ENCODE measurements at places on chromosomes 6 and 20.

DNA sequence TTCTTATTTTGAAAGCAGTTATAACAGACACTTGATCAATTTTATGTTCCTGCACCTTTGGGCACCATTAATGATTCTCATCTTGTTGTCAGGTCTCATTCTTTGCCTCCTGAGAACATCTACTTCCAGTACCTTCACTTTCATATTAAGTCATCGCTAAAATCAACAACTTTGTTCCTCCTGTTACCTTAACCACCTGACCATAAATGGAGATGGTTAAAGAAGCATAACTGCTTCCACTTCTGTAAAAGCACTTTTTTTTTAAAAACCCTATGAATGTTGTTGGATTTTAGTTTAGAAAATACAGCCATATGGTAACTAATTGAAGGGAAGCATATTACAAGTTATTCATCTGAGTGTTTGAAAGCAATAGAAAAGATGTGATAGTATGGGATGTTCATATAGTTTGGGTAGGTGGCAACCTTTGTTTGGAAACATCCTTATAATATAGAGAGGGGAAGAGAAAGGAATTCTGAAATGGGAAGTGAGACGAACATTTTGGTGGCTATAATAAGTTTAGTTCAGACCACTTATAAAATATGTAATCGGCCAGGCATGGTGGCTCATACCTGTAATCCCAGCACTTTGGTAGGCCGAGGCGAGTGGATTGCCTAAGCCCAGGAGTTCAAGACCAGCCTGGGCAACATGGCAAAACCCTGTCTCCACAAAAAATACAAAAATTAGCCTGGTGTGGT lies 53.9 kb downstream of the AFG1L start:
- DNase-seq = no peak

- DNase-seq = peak; percentile 52
Measured at GRCh38 chr20:34536798-34537394, 20.7 kb downstream of the DYNLRB1 start.

DNA sequence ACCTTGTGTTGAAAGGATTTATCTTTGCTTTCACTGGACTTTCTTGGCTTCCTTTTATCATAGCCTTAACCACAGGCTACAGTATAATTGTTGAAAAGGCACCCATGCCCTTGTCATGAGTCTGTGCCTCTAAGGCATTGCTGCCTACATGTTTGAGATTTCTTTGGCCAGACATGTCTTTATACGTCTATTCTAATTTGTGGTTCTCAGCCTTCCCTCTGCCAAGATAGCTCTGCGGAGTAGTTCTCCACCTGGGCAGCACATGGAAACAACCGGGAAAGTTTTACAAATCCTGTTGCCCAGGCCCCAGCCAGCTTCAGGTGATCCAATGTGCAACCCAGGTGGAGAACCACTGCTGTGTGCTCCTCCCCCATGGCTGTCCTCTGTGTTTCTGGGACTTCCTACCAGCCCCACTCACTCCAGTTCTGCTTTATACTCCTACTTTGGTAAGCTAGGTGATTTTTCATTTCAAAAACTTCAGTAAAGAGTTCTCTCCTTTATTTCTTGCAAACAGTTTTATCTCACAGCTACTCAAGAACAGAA lies 159.6 kb upstream of the MYLIP start:
- no peak for DNase-seq

GRCh38 chr20:58329711-58330110 lies 20.2 kb downstream of the RAB22A start:
- DNase-seq = no peak

- DNase-seq = peak; percentile 71
Measured at GRCh38 chr6:38871741-38872568, 156.8 kb downstream of the DNAH8 start.

DNA sequence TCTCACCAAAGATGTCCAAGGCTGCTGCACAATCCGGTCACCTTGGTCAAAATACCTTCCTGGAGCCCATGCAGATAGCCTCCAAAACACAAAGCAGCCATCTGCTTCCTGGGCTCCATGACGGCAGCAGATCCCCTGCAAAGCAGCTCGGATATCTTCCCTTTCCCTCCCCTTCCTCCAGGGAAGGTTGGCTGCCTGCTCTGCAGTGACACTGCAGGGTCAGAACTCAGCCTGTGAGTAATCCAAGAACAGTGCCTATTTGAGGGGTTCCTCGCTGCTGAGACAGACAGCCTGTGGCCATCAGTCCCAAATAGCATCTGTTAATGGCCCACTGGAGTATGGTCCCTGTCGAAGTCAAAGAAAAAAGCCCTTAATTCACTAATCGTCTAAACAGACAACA lies 270.8 kb downstream of the PREX1 start:
- no peak for DNase-seq

DNA sequence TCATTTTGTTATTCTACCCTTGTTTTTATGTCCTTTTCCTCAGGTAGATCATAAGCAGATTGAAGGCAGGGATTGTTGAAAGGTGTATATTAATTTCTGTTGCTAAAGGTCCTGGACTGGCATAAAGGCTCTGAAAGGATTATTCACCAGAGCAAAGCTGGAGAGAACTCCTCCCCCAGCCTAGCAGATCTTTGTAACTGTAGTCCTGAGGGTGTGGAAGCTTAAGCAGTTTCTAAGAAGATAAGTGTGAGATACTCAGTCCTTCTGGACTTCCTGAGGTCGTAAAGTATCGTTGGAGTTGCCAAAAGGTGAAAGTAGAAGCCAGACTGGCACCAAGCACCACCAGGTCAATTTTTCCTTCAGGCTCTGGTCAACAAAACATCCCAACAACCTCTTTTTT lies 24.2 kb downstream of the CGA start:
- DNase-seq = no peak

DNA sequence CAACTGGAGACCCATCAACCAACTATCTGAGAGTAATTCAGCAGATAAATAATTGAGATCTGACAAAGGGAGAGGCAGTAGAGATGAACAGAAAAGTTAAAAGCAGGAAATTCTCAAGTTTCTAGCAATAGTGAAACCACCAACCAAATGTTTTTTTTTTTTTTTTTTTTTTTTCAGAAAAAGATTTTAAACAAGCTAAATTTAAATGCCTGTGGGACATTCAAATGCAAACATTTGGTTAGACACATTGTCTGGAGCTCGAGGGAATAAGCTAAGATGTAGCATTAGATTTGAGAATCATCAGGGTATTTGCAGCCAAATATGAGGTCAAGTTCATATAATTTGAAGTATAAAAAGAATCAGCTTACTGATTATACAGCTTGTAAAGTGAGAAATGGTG lies 16.4 kb downstream of the RANBP9 start:
- DNase-seq = no peak

- no peak for DNase-seq
Measured at GRCh38 chr20:37986873-37987601, 46.2 kb downstream of the TTI1 start.

DNA sequence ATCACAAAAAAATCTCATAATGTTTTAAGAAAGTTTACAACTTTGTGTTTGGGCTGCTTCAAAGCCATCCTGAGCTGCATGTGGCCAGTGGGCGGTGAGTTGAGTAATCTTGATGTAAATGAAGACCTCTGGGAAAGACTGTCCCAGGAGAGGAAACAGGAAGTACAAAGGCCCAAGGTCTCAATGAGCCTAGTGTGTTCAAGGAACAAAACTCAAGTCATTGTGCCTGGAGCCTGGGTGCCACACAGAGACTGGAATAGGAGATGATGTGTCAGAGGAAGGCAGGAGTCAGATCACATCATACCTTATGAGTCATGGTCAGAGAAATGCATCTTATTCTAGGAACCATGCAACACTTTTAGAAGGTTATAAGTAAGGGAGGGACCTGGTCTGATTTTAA lies 51.5 kb downstream of the COL19A1 start:
- DNase-seq = no peak

GRCh38 chr6:163423696-163424095 lies 9.2 kb downstream of the QKI start:
- DNase-seq = no peak

DNA sequence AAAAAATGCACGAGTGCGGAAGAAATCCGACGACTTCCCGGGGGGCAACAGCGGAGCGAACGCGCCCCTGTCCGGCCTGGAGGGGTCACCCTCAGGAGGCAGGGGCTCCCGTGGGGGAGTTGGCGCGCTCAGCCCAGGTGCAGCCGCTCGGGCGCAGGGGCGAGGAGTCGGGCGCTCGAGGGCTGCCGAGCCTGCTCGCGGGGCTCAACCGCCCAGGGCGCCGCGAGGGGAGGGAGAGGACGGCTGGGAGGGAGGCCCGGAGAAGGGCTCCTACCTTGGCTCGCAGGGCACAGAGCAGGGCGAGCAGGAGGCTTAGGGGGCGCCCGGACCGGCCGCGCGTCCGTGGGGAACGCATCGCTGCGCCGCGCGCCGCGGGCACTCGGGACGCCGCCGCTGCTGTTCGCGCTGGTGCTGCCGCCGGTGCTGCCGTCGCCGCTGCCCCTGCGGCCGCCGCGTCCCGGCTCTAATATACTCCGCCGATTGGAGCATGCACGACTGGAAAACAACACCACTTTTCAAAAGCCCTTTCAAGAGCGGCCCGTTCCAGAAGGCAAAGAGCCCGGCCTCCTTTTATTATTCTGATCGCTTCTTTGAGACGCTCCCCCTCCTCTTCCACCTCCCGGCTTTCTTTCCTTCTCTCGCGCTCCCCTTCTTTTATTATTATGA lies 490 bp downstream of the JAG1 start:
- no peak for DNase-seq

DNA sequence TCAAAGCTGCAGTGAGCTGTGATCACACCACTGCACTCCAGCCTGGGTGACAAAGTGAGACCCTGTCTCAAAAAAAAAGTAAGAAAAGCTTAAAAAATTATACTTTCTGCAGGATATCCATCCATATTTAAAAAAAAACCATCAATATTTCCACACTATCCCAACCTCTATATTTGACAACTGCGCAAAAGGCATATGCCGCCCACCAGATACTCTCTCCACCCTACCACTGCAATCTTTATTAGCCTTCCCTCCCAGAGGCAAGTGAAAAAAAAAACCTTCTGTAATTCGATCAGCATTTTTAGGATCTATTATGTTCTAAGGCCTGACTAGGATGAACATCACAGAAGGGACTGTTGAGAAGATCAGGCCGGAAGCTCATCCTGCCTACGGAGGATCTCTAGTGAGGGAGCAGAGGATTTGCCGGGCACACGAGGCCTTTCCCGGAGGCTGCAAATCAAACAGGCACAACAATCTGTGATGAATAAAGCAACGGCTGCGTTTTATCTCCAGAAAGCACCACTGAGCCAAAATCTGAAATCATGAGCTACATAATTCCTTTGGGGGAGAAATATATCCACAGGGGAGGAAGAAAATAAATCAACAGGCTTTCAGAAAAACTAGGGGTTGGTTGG lies 65.9 kb downstream of the GFOD1 start:
- DNase-seq = no peak

DNA sequence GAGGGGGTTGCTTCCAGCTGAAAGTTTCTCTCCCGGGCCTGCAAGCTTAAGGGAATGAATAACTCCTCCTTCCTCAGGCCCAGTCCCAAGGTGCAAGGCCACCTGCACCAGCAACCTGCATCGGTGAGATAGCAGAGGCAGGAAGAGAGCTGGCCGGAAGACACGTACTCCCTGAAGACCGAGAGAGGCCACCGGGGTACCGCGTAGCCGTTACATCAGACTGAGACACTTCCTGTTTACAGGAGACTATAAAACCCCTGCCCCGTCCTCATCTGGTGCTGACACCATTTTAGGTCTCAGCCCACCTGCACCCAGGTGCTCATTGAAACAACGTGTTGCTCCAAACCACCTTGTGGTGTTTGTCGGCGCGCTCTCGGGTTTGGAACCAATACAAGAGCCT lies 60.5 kb upstream of the PRND start:
- peak; percentile 10 for DNase-seq

GRCh38 chr6:168238159-168238909 lies 81.2 kb downstream of the DACT2 start:
- DNase-seq = no peak

All from stimulated activated CD4-positive, alpha-beta T cell treated with anti-CD3 and anti-CD28 coated beads, Interleukin-4, amount 100 ng/mL, for 24 hours (primary cell).